H9 (cell line): ENCODE measurements at places on chromosomes 12 and 14.

DNA sequence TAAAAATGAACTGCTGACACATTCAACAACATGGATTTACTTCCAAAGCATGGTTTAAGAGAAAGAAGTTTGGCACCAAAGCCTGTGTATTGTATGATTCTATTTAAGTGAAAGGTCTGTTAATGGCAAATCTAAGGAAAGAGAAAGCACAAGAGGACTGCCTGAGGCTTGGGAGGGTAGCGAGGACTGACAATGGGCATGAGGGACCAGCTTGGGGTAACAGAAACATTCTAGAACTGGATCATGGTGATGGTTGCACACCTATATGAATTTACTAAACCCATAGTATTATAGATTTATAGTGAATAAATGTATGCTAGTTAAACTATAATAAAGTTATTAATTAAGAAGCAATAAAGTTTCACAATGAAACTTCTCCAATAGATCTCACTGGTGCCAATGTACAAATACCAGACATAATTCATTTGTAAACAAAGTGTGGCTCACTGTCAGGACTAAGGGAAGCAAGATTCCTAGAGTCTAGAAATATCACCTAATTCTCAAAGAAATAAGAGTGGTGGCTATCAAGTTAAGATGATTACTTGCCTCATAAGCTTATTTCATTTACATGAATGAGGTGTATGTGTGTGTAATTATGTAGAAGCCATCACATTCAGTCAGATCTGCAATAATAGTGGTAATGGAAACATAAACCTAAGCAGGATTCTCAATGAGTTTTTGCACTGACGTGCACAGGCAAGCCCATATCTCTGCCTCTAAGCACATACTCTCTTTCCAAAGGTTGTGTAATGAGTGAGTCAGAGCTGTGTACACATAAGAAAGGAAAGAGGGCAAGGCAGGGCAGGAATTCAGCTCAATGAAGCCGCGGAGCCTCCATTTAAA, 353.4 kb downstream of the KCNH5 start:
- no peak for DNase-seq

- no peak for DNase-seq
Measured at GRCh38 chr12:34393821-34394150, 371.5 kb downstream of the ALG10 start.

DNA sequence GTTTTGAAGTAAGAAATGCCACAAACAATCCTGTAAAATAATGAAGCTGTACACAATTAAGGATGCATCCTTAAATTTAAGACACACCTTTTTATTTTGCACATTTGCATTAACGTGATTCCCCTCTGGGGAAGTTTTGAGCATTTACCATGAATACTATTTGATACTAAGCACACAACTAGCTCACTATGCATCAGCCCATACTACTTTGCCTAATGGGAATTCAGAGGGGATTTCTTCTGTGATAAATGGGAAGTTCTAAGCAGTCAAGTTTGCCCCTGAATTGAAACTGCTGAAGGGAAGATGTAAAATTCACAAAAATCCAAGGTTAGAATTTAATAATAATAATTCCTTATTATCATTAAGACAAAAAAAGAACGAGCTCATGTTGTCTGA, 27.4 kb downstream of the SINHCAF start:
- no peak for DNase-seq

DNA sequence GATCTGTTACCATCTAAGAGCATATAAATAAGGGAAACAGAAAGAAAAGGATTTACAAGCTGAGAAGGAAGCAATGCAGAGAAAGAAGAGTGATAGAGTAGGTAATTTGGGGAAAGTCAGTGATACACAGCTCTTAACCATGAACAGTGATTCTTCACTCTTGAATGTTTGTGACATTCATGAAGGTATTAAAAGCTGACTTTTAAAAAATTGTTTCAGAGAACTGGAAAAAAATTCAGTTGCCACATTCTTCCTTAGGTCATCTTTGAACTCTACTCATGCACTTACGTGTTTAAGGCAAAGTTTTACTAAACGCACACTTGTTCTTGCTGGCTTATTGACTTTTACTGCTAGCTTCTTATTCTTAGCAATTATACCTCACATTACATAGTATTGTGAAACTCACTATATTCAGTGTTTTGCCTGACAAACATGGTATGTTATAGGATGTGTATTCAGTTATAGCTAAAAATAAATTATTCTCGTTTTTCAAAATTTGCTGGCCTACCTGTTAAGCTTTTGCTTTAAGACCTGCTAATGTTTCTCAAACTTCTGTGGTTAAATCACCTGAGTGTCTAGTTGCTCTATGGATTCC, 10.9 kb downstream of the HIF1A start:
- DNase-seq, result no peak

DNA sequence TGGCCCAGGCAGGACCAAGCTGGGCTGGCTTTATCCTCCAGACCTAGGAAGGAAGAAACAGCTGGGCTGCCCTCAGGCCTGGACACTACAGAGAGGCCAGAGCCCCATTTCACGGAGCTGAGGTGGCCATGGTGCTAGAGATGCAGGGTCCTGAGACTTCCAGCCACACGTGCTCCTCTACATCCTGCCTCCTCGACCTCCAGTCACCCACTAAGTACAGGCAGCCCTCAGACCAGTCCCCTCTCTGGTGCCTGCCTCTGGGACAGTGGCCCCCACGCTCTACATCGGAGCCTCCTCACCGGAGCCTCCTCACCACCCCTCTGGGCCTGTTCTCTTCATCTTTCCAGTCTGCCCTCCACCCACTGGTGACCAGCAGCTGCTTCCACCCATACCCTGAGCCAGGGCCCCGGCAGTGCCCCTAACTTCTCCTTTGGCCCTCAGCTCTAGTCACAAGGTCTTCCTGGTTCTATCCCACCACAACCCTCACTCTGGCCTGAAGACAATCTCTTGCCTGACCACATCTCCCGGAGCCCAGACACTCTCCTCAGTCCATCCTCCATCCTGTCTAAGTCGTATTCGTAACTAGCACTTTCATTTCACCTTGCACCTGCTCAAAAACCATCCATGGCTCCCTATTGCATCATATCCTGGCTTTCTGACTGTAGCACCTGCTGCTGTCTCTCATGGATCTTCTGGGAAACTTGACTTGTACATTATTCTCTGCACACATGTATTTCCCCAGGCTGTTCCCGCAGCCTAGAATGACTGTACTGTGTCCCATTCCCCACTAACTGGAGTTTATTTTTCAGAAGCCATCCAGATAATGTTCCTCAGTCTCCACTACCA, 43.9 kb downstream of the DIO3 start:
- no peak for DNase-seq

- no peak for DNase-seq
Measured at GRCh38 chr14:90759370-90760077, 56.7 kb downstream of the TTC7B start.

GRCh38 chr12:53102883-53103807, at the start of gene SOAT2:
Gene SOAT2, plus strand, starts transcription at chr12:53103486. Its CDS starts 92 bp downstream, at chr12:53103578.
- DNase-seq, result no peak

GRCh38 chr14:77556946-77557345, 58.3 kb upstream of the ISM2 start:
- DNase-seq, result no peak

GRCh38 chr14:89219051-89219450, 198.0 kb downstream of the FOXN3 start:
- no peak for DNase-seq

- DNase-seq, result no peak
Measured at GRCh38 chr14:101953151-101953550, 11.2 kb upstream of the DYNC1H1 start.

- DNase-seq, result no peak
Measured at GRCh38 chr12:118706437-118706836, 274.9 kb upstream of the SRRM4 start.

DNA sequence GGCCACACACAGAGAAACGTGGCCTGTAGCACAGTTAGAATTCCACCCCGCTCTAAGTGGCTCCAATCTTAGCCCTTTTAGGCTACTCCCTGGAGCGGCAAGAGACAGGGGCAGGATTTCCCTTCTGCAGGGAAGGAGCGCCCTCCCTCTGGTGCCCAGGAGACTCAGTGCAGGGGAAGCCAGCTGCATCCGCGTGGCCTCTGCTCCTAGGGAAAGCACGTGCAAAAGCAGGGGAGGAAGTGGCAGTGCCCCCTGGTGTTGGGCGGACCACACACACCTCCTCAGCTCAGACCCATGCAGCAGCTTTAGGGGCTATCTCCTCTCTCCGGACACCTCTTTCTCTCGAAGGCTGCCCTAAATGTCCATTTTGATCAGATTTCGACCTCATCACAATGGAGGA, 50.0 kb downstream of the SPRING1 start:
- peak; percentile 92 for DNase-seq

DNA sequence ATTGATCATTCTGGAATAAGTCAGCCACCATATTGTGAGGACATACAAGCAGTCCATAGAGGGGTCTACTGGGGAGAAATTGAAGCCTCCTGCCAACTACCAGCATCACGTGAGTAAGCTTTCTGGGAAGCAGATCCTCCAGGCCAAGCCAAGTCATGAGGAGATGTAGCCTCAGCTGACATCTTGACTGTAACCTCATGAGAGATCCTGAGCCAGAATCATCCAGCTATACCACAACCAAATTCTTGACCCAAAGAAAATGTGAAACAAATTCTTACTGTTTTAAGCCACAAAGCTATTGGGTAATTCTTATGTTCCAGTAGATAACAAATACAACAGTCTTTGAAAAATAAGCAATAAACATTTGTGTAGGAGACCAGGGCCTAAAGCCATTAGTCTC, 479.4 kb upstream of the DCN start:
- DNase-seq, result no peak

DNA sequence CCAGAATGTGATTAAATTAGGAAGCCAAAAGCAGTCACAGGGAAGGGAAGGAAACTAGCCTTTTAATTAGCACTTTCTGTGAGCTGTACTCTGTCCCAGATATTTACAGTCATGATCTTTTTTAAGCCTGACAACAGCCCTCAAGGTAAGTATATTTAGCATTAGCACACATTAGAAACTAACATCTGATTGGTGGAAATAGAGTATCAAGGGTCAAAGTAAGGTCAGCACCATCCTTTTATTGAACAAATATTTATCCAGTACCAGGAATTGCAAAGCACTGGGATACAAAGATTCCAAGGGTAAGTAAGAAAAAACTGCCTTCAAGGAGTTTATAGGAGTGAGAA, 28.2 kb downstream of the RPGRIP1 start:
- no peak for DNase-seq

- DNase-seq, result no peak
Measured at GRCh38 chr14:24238123-24238522, 4.3 kb downstream of the TINF2 start.

GRCh38 chr12:52371716-52372115, 4.4 kb upstream of the KRT85 start:
- no peak for DNase-seq

GRCh38 chr12:97380440-97380839, 82.2 kb upstream of the RMST start:
- DNase-seq, result no peak

GRCh38 chr12:88706286-88706685, 126.0 kb upstream of the KITLG start:
- no peak for DNase-seq

- DNase-seq, result no peak
Measured at GRCh38 chr14:54481695-54482094, 7.1 kb downstream of the GMFB start.
